ENCODE measurements at places on chromosomes 6 and 20. TPM values are rescaled to one million over a fixed set of nuclear protein-coding genes. Genes with fewer than 3 reads are reported as not detected.

Gene SLC32A1
- not detected for total RNA-seq

DNA sequence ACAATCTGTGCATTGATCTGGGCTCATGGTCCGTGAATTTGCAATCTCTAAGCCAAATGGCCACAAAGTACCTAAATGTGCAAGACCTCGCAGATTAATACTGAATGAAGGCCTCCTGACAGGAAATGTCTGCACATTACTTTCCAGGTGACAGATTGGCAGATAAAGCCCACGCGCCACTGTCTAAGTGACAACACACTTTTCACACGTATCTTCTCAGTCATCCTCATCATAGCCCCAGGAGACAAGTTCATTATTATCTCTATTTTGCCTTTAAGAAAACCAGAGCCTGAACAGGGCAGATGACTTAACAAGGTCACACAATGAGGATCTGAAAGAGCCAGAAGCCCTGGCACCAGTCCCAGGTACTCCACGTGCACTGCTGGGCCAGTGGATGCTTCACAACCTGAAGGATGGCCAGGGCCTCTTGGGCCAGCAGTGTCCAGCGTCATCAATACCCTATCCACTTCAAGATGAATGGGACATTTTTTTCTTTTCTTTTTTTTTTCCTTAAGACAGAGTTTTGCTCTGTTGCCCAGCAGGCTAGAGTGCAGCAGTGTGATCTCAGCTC, 266.3 kb downstream of the PTPRT start:
- no peak for DNase-seq

DNA sequence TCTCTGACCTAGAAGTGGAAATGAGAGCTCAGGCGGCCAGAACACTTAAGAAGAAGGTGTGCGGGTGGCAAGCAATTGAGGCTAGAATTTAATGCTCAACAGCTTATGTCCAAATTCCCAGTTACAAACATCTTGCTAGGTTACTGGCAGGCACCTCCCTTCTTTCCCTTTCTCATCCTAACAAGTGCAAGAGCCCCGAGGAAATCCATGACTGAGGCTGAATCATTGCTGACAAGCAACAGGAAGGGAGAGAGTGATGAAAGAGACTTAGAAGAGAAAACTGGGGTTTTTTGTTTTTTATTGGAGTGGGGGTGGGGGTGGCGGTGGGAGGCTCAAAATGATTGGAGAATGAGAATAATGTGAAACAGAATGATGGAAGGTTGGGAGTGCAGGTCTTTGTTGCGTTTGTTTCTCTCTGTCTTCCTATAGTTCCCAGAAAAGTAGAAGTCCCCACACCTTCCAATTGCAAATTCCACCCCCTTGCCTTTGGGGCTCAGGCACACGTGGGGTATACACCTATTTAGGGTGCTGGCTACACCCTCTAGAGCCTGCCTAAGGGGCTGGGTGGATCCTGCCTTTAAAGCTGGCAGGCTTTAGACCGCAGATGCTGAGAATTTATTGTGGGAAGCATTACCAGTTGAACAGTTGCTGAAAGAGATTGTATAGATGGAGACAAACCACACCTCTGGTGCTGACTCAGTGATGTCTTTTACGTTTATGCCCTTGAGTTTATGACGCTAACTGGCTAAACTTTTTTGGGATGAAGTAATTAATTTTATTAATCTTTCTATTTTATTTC, 1.4 kb downstream of the FAM83B start:
- peak; percentile 33 for DNase-seq

GRCh38 chr6:90148867-90149266, 147.8 kb downstream of the BACH2 start:
- no peak for DNase-seq

Gene BMP2
- 0.38 TPM for total RNA-seq

DNA sequence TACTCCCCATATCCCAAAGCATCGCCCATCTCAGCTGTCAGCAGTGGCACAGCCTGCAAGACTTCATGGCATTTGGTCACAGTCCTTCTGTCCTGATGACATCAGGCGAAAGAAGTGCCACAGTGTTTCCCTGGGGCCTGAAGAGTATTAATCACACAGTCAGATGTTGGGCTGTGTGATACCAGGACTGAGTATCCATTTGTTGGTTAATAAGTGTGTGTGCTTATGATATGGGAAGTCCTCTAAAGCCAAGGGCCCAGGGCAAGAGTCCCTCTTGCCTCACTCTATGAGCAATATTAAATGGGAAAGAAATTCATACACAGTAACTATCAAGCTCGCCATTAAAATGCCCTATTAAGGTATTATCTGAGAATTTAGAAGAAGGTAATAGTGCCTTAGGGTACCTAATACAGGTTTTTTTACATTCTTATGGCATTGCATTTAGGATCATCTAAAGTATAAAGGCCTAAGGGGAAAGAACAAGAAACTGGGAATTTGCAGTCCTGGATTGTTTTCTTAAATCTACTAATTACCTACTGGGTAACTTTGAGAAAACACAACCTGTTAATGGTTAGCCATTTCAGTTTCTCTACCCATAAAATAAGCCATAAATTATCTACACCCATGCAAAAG, 204.1 kb upstream of the PREP start:
- DNase-seq: no peak

DNA sequence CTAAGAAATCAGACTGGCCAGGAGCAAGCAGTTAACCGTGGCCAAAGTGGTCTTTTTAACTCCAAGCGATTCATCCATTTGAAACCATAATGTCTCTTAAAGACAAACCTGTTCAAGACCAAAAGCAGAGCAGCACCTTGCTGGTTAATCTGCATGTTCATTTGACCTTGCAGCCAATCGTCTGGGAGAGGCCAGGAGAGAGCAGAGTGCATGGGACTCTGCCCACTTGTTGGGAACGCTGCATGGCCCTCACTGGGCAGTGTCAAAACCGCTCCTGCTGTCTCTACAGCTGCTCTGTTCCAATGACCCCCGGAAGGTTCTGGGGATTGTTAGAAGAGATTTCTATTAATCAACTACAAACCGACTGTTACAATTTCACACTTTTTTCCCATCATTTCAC, 79.6 kb downstream of the OLIG3 start:
- DNase-seq: no peak
